ENCODE measurements at places on chromosomes 11 and 22. TPM values are rescaled to one million over a fixed set of nuclear protein-coding genes. Genes with fewer than 3 reads are reported as not detected.

The MMP7 gene
- 0.17 TPM for total RNA-seq

The NXPE1 gene
- total RNA-seq, result not detected

The GRIA4 gene
- 0.50 TPM for total RNA-seq

The OR8D4 gene
- not detected for total RNA-seq

The HORMAD2 gene
- total RNA-seq, result not detected

The ANKRD42 gene
- 17.5 TPM for total RNA-seq

The APOA5 gene
- total RNA-seq, result not detected
